ENCODE measurements at places on chromosomes 11 and 22.

- DNase-seq = no peak
These were observed 24.1 kb downstream of the FDX1 start for GRCh38 chr11:110453684-110454354.

DNA sequence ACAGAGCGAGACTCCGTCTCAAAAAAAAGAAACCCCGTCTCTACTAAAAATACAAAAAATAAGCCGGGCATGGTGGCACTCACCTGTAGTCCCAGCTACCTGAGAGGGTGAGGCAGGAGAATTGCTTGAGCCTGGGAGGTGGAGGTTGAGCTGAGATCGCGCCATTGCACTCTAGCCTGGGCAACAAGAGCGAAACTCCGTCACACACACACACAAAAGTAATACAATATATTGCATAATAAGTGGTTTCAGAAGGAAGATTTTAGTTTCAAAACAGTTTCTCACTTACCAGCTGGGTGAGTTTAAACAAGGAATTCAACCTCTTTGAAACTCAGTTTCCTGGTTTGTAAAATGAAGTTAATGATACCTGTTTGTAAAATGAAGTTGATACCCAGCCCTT lies 32.7 kb upstream of the HTR3A start:
- no peak for DNase-seq

DNA sequence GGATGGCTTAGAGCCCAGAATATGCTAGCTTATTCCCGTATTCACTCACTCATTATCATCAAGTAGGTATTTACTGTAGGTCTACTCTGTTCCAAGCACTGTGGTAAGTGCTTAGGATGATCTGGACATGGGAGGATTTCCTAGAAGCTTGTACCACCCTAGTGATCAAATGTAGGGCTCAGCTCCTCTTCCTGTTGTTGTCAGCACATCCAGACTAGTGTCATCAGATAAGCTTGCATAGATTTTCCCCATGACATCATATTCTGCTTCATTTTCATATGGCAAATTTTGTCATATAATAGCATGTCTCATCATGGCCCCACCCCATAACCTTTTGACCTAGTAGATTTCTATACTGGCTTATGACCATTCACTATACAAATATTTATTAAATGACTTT lies 19.3 kb upstream of the NUCB2 start:
- no peak for DNase-seq

GRCh38 chr11:32006799-32007388 lies 84.0 kb upstream of the RCN1 start:
- DNase-seq = no peak
